Neural crest cell (in vitro differentiated cells): ENCODE measurements at places on chromosomes 2 and 18.

DNA sequence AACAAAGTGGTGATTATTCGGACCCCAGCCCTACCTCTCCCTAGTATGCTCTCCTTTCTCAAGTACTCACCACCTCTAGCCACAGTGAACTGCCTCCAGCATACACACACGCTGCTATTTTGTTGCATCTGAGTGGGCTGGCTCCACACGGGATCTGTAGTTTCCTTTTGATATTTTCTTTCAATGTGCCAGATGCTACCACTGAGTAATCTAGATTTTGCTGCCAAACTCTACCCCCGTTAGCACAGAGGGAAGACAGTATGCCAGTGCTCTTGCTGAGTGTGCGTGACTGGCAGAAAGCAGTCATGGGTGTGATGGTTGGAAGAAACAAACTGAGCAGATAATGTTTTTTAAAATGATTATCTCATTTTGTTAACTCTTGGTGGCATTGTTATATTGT, 11.6 kb downstream of the CFLAR start:
- DNase-seq = no peak

GRCh38 chr2:129864719-129865118, 114.7 kb upstream of the RAB6C start:
- no peak for DNase-seq

DNA sequence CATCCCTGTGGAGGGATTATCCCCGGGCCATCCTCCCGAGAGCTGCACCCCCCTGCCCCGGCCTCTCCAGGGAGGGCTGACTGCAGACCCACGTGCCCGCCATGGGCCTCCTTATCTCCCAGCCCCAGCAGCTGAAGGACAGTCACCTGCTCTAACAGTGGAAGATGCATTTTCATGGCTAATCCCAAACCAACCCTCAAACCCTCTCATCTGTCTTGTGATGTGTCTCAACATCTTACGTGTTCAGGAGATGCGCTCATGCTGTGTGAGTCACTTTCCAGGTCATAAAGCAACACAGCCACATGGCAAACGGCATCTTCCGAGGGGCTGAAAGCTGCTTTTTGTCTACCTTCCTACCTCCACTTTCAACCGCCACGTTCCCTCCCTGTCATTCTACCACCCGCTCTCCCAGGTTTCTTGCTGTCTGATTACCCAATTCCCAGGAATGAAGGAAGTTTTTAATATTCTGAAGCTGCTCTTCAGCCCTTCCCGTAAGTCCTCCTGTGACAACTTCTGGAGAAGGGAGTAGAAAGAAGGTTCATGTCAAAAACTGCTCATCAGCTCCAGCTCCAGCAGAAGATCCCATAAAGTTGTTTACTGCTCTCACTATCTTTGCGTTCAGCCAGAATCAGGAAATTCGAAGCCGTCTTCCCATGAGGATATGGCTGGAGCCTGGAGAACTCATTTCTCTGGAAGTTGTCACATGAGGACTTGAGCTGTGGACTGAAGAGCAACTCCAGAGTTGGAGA, 54.5 kb downstream of the MBP start:
- no peak for DNase-seq

- DNase-seq = no peak
Measured at GRCh38 chr2:118231759-118232158, 143.5 kb downstream of the INSIG2 start.
